ENCODE measurements at places on chromosomes 2 and 18.

- no peaks in the 10 kb centered on the region for H3K4me1 ChIP-seq
- H3K36me3 ChIP-seq: no peaks in the 10 kb centered on the region
- H3K27me3 ChIP-seq: no peaks in the 10 kb centered on the region
- no peak overlapping the region for H3K4me3 ChIP-seq
- no peak for DNase-seq
Measured at GRCh38 chr18:49613141-49613640, 51.3 kb downstream of the LIPG start.

DNA sequence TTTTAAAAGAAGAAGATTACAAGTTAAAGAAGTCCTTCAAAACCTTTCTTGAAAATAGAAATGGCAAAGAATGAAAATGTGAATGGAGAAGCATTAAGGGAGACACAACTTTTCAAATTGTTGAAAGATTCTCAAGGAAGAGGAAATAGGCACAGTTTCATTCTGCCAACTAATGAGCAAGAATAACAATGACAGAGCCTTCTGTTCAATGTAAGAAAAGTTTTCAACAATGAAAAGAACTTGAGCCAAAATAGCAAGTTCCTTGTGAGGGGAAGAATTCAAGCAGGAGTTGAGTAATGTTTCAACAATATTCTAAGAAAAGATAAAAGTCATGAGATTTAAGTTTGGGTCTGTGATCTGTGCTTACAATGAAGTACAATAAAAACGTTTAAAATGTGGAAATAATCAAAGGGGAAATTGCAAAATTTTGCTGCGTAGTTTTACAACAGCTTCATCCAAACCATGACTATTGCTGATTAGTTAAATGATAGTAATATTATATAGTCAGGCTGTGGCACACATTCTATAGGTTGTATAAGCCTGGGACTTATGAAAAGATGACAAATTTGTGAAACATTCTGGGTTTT lies 122.6 kb downstream of the METTL4 start:
- no peak overlapping the region for H3K27ac ChIP-seq
- no peaks in the 10 kb centered on the region for H3K4me1 ChIP-seq
- no peak for DNase-seq

DNA sequence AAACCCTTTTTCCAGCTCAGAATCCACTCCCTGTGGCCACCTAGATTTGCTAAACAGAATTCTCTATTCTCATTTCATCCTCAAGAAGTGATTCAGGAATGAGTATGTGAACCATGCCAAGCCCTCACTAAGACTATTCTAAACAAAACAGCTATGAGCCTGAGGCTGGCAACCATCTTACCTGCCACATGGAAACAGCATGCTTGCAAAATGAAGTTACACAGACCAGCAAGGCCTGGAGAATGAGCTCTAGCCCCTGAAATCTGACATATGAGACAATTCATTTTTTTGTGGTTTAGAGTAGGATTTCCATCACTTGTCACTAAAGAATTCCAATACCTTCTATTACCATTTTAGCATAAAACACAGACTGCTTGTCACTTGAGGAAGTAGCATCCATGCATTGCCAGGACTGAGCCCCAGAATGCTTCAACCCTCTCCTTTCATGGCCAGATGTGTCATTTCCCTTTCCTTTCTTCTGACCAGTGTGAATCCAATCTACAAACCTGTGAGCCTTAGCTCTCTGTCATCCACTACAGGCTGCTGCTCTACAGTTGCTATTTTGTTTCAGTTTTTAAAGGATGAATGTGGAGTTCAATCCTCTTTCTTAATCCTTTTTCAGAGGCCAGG lies 744.3 kb upstream of the ACVR2A start:
- no peak for DNase-seq
- H3K4me1 ChIP-seq: no peaks in the 10 kb centered on the region
- no peak overlapping the region for H3K27ac ChIP-seq
- no peaks in the 10 kb centered on the region for H3K36me3 ChIP-seq
- no peak overlapping the region for H3K4me3 ChIP-seq
- H3K27me3 ChIP-seq: peaks cover 2% of the 10 kb centered on the region

- H3K27me3 ChIP-seq: no peaks in the 10 kb centered on the region
- peaks cover 49% of the 10 kb centered on the region for H3K36me3 ChIP-seq
- no peak for DNase-seq
- H3K4me1 ChIP-seq: peaks cover 15% of the 10 kb centered on the region
- H3K27ac ChIP-seq: no peak overlapping the region
- no peak overlapping the region for H3K4me3 ChIP-seq
Measured at GRCh38 chr2:47457268-47457667, 54.3 kb downstream of the MSH2 start.

GRCh38 chr2:25293958-25294562 lies 47.7 kb downstream of the DNMT3A start:
- peak overlapping the region; percentile 92 for H3K27ac ChIP-seq
- H3K27me3 ChIP-seq: no peaks in the 10 kb centered on the region
- H3K4me3 ChIP-seq: peak overlapping the region; percentile 60
- DNase-seq: peak; percentile 25

DNA sequence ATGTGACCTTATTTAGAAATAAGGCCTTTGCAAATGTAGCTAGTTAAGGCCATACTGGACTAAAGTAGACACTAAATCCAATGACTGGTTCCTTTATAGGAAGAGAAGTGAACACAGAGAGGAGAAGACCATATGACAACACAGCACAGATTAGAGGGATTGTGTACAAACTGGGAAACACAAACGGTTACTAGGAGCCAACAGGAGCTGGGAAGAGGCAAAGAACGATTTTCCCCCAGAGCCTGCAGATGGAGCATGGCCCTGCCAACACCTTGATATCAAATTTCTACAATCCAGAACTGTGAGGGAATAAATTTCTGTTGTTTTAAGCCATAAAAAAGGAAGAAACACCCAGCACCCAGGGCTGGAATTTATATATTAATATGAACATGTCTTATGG lies 38.7 kb upstream of the COL5A2 start:
- H3K27ac ChIP-seq: no peak overlapping the region
- H3K36me3 ChIP-seq: no peaks in the 10 kb centered on the region
- H3K27me3 ChIP-seq: no peaks in the 10 kb centered on the region
- H3K4me3 ChIP-seq: no peak overlapping the region

GRCh38 chr2:119704670-119705120 lies 25.7 kb downstream of the TMEM177 start:
- no peaks in the 10 kb centered on the region for H3K36me3 ChIP-seq
- H3K4me1 ChIP-seq: peaks cover 7% of the 10 kb centered on the region
- no peak overlapping the region for H3K4me3 ChIP-seq
- H3K27me3 ChIP-seq: no peaks in the 10 kb centered on the region
- H3K27ac ChIP-seq: no peak overlapping the region

GRCh38 chr2:216283038-216283900 lies 89.0 kb downstream of the MARCHF4 start:
- no peaks in the 10 kb centered on the region for H3K27me3 ChIP-seq
- no peaks in the 10 kb centered on the region for H3K4me1 ChIP-seq
- no peak overlapping the region for H3K4me3 ChIP-seq
- peak overlapping the region; percentile 11 for H3K27ac ChIP-seq
- DNase-seq: no peak
- no peaks in the 10 kb centered on the region for H3K36me3 ChIP-seq

DNA sequence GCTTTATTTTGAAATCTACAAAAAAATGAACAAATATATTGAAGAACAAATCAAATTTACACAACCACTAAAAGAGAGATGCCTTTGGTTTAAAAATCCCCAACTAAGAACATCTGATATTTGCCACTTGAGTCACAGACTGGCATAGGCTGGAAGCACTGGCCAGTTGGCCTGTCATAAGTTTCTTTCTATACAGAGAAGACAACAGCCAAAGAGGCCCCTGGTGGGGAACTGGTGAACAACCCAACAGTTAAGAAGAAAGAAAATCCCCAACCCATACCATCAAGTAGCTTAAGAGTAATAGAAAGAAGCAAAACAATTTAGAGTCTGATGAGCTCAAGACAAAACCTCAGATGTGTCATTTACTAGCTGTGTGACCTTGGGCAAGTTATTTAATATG lies 45.5 kb downstream of the OSR1 start:
- no peaks in the 10 kb centered on the region for H3K27me3 ChIP-seq
- no peak for DNase-seq
- H3K4me3 ChIP-seq: no peak overlapping the region
- H3K4me1 ChIP-seq: no peaks in the 10 kb centered on the region

DNA sequence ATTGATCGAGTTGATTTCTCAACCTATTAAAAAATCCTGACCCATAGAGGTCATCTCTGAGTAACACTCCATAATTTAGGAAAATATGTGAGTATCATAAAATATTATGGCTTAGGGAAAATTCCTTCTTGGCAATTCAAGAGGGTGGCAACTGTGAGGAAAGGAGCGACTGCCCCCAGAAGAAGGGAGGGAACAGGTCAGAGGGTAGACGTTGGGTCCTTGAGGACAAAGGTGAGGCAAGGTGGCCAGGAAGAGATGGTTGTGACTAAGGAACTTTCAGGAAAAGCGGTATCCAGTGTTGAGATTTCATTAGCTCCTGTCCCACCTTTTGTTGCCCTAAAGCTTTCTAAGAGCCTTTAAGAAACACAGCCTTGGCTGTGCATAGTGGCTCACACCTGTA lies 10.5 kb upstream of the AGAP1 start:
- H3K4me3 ChIP-seq: no peak overlapping the region
- no peaks in the 10 kb centered on the region for H3K27me3 ChIP-seq
- no peaks in the 10 kb centered on the region for H3K36me3 ChIP-seq
- no peak for DNase-seq
- no peak overlapping the region for H3K27ac ChIP-seq

DNA sequence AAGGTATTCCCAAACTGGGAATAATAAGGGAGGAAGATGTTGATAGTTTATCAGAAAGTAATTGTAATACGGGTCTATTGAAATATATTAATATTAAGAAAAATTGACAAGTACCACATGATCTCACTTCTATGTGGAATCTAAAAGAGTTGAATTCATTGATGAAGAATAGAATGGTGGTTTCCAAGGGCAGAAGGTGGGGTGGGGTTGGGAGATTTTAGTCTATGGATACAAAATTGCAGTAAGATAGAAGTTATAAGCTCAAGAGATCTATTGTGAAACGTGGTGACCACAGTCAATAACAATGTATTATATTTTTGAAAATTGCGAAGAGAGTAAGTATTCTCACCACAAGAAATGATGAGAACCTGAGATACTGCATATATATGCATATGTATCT lies 38.9 kb downstream of the COL3A1 start:
- H3K27me3 ChIP-seq: peaks cover 2% of the 10 kb centered on the region
- H3K36me3 ChIP-seq: no peaks in the 10 kb centered on the region
- H3K4me3 ChIP-seq: no peak overlapping the region
- H3K4me1 ChIP-seq: no peaks in the 10 kb centered on the region
- DNase-seq: no peak

- no peak overlapping the region for H3K27ac ChIP-seq
- no peaks in the 10 kb centered on the region for H3K36me3 ChIP-seq
- DNase-seq: no peak
- H3K4me3 ChIP-seq: no peak overlapping the region
Measured at GRCh38 chr18:34591920-34592444, 118.1 kb upstream of the DTNA start.

- H3K36me3 ChIP-seq: no peaks in the 10 kb centered on the region
- no peak for DNase-seq
- no peak overlapping the region for H3K4me3 ChIP-seq
- no peaks in the 10 kb centered on the region for H3K27me3 ChIP-seq
Measured at GRCh38 chr2:46119453-46119852, 177.8 kb upstream of the EPAS1 start.

- H3K27ac ChIP-seq: no peak overlapping the region
- H3K27me3 ChIP-seq: peaks cover 3% of the 10 kb centered on the region
- H3K36me3 ChIP-seq: no peaks in the 10 kb centered on the region
- DNase-seq: no peak
Measured at GRCh38 chr2:219289537-219290361, 10.6 kb downstream of the DNAJB2 start.

DNA sequence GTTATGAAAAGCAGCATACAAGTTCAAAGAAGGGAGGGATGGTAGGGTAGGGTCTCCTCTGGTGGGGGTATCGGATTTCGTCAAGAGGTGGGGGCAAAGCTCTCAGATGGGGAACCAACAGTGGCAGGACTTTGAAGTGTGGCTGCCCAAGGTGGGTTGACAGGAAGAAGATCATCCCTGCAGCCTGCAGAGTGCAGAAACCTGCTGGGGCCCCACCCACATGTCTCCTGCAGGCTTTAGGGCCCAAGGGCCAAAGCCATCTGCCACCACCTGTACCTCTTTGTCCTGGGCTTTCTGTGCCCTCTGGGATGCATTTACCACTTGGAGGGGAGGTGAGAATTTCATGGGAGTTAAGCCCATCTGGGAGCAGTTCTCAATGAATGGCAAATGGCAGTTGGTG lies 42.7 kb downstream of the KCNF1 start:
- no peaks in the 10 kb centered on the region for H3K36me3 ChIP-seq
- DNase-seq: no peak
- H3K27ac ChIP-seq: no peak overlapping the region
- H3K4me3 ChIP-seq: no peak overlapping the region
- no peaks in the 10 kb centered on the region for H3K4me1 ChIP-seq

GRCh38 chr2:12435430-12436222 lies 281.1 kb upstream of the TRIB2 start:
- no peak overlapping the region for H3K4me3 ChIP-seq
- H3K4me1 ChIP-seq: peaks cover 34% of the 10 kb centered on the region
- no peak for DNase-seq
- H3K27ac ChIP-seq: no peak overlapping the region
- no peaks in the 10 kb centered on the region for H3K36me3 ChIP-seq
